ENCODE measurements at places on chromosomes 4 and X.

- no peak for DNase-seq
These were observed 102.8 kb downstream of the STOX2 start for GRCh38 chr4:184007891-184008290.

GRCh38 chr4:72505314-72505744 lies 63.7 kb downstream of the ADAMTS3 start:
- DNase-seq: peak; percentile 28

DNA sequence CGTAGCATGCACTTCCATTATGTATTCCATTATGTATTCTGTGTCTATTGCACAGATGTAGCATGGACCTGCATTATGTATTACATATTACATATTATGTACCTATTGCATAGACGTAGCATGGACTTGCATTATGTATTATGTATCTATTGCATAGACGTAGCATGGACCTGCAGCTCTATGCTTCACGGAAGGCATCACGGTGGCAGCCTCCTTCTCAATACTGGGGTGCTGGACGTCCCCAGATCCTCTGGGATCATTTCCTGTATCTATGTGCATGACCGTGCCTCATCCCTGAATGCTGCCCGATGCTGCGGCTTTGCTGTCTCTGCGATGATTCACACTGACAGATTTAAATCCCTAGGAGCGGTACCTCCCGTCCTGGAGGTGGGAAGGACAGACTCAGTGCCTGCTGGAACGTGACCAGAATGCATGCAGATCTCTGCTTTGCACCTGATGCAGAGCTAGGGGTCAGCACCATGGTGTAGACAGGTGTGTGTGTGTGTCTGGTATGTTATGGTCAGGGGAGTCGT lies 317.5 kb downstream of the DHRSX start:
- no peak for DNase-seq

- DNase-seq: no peak
These were observed 16.9 kb upstream of the MED28 start for GRCh38 chr4:17597517-17597916.

GRCh38 chr4:130071746-130072145 lies 975.8 kb downstream of the C4orf33 start:
- no peak for DNase-seq

- DNase-seq: no peak
These were observed 111.1 kb downstream of the CFAP299 start for GRCh38 chr4:80446664-80447063.

DNA sequence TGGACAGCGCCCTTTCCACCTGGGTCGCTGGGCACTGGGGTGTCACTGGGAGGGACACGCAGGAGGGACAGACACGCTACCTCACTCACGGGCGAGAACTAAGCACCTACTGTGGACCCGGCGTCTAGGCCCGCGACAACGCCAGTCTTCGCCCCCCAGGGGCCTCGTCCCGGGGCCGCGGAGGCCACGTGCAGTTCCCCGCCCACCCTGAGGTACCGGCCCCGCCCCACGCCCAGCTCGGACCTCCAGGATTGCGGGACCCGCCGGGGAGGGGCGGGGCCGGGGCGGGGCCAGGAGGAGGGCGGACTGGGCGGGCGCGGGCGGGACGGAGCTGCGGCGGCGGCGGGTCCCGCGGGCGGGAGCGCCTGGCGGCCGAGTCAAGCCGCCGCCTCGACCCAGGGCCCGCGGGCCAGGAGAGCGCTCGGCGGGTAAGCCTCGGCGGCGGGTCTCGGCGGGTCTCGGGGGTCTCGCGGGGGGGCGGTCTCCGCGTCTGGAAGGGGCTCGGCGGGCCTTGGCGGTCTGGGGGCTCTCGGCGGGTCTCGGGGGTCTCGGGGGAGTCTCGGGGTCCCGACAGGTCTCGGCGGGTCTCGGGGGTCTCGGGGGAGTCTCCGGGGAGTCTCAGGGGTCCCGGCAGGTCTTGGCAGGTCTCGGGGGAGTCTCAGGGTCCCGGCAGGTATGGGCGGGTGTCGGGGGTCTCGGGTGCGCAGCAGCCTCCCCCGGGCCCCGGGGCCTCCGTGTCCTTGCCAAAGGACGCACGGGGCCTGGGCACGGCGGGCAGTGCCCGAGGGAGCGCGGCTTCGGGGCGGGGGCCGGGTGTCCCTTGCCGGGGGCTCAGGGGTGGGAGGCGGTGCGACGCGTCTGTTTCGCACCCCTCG lies at the start of gene SH3BP2:
Gene SH3BP2 (plus strand): TSS at position 375 of the 875 bp plus-strand sequence. CDS start 27,533 bp downstream, outside the sequence.
- peak; percentile 34 for DNase-seq

- DNase-seq: no peak
These were observed 81.1 kb downstream of the CT47B1 start for GRCh38 chrX:120794525-120794975.

DNA sequence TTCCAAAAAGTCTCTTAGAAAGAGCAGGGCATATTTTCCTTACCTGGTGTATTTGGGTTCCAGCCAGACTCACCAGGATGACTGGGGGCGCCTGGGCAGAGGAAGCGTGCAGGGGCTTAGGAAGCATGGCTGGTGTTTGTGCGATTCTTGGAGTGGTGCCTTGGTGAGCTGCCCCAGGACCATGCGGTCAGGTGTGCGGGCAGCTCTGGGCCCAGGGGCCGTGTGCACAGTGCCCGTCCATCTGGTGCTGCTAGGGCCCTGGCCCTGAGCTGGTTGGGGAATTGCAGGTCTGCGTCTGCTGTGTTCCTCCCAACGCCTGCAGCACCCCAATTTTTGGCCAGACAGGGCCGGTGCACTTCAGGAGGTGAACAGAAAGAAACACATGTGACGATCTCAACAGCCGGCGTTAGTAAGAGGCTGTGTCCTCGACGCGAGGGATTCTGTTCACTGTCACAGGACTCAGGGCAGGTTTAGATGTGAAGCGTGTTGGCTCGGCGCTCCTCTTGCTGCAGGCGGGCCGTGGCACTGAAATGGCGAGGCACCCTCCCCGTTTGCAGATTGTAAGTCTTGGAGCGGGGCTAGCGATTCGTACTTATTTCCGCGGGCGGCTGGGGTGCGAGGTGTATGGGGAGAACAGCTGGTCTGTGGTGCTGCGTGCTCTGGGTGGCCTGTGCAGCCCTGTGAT lies 15.2 kb downstream of the RGS12 start:
- DNase-seq: no peak

DNA sequence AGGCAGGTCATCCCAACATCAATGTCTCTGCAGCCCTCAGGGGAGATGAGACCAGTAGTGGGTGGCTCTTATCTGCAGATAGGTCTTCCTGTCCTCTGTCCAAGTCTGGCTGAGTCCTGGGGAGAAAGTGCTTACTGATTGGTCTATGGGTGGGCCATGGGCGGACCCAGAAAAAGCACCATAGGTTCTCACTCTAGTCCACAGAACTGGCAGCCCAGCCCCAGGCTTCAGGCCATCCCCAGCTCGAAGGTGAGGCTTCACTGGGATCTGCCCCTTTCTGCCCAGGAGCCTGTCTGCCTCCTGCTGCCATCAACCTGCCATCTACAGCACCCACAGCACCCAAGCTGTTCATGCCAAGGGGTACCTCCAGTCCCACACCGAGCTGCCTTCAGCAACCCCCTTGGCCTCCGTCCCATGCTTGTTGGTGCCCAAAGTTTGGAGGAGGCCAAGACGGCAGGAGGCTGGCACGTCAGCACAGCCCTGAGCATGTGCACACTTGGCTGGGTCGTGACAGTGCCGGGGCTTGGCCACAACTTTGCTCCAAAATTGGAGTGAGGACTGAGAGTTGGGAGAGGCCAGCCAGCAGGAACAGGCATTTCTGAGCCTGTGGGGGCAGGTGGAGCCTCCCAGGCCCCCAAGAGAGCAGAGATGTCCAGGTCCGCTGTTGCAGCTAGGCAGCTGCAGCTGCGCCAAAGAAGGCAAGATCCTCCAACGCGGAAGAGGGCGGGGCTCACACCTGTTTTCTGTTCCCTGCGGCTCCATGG lies 99.6 kb downstream of the IQCM start:
- DNase-seq: no peak

GRCh38 chrX:107168257-107168656 lies 38.0 kb downstream of the NUP62CL start:
- DNase-seq: no peak

Measured in NCI-H526 treated with DMSO at 0.1 percent for 48 hours (cell line).